ENCODE measurements at places on chromosomes 11 and 22. TPM values are rescaled to one million over a fixed set of nuclear protein-coding genes. Genes with fewer than 3 reads are reported as not detected.

Gene POU2F3
- not detected for total RNA-seq

Gene TIMP3
- 2.1 TPM for total RNA-seq

Gene B4GALNT4
- 11.1 TPM for total RNA-seq

Gene APOA4
- total RNA-seq, result not detected
